Caudate nucleus (tissue), 63 donors: ENCODE measurements at places on chromosomes 12 and 14.

DNA sequence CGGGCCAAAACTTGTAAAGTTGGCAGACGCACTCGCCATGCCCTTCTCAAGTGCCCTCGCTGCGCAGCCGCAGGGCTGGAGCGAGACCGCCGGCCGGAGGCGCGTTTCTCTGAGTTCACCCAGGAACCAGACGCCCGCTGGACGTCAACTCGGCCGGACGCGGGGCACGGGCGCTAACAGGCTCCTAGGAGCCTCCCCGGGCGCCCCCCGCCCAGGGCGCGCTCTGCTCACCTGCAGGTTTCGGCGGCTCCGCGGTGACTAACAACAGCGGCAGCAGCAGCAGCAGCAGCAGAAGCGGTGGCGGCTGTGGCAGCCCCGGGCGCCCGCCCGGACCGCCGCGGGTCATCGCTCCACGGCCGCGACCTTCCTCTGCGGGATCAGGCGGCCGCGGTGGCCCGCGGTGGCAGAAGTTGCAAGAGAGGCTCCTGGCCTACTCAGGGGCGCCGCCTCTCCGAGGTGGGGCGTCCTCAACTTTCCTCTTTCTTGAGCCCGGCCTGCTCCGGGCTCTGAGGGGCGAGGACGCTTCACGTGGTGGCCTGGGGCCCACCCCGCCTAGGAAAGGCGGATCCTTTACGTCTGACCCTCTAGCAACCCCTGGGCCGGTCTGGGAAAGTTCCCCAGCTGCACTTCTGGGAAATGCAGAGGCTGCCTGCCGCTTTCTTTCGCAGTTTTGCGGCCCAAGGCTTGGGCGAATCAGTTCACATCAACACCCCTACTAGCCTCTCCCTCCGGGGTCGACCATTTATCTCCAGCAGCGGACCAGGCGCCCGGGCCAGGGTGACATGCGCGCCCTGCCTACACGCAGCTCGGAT, at the start of gene PLBD1:
PLBD1 (minus strand) TSS at position 533 of the 812 bp plus-strand sequence; CDS start at position 346, 187 bp downstream.
- peak; percentile 8 for DNase-seq

DNA sequence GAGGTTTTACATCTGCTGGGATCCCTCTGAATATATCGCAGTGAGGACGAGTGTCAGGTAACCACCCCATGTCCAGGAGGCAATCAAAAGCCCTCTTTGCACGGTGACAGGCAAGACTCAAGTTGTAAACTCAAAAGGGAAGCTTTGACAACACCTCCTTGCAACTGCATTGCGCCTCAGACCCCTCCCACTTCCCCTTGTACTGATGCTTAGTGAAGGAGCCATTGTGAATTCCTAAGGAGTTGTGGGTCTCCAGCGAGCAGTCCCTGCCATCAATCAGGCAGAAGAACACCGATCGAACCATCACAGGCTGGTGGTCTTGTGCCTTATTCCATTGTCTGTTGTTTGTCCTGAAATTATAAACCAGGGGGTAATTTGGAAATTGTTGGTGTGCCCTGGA, 112.6 kb downstream of the CCDC60 start:
- DNase-seq = no peak

- DNase-seq = no peak
These were observed 149.8 kb downstream of the DACT1 start for GRCh38 chr14:58787592-58787991.

- no peak for DNase-seq
These were observed 16.5 kb upstream of the HNF1A start for GRCh38 chr12:120961604-120962531.

DNA sequence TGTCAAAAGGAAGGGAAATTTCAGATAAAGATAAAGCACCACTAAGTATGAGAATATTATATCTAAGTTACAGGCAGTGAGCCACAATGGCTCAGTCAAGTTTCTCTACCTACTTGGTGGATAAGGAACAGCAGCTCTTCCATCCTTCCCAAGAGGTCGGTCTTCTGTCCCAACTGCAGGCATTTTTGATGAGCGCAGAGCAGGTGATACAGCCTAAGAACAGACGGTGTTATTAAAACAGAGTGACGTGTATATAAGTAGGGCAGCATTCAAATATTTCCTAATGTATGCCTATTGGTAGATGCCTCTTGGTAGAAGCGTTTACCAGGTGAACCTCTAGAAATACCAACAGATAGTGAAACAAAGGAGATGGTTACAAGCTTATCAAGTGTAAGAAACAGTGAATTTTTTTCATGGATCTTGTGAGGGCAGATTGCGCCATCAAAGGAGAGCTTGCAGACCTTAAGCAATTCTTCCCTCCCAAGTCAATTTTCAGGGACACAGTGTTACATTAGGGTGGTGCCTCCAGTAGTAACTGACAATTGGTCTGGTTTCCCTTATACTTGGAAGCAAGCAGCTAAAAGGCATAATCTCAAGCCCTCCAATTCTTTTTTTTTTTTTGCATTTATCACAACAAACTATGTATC, 274.5 kb downstream of the MED13L start:
- DNase-seq = no peak

GRCh38 chr12:69569236-69569635, 16.0 kb upstream of the CCT2 start:
- no peak for DNase-seq

- no peak for DNase-seq
These were observed 20.8 kb upstream of the OR4E1 start for GRCh38 chr14:21694425-21694824.

- DNase-seq = no peak
These were observed 6.7 kb upstream of the BDKRB2 start for GRCh38 chr14:96197969-96198368.

DNA sequence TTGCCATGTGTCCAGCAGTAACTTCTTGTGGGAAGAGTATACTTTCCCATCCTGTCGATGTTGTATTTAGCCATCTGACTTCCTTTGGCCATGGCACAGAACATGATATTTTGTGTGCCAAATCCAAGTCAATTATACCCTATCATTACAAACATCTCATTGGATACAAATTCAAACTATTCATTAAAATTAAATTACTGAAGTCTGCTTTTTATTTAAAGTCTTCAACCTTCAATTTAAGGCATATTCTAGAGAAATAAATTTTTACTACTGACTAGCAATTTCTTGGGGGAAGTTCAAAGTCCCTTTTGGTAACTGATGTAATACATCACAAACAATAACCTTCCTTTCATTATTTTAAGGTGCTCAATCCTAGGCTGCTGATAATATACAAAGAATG, 192.6 kb downstream of the SLC6A15 start:
- DNase-seq = no peak

DNA sequence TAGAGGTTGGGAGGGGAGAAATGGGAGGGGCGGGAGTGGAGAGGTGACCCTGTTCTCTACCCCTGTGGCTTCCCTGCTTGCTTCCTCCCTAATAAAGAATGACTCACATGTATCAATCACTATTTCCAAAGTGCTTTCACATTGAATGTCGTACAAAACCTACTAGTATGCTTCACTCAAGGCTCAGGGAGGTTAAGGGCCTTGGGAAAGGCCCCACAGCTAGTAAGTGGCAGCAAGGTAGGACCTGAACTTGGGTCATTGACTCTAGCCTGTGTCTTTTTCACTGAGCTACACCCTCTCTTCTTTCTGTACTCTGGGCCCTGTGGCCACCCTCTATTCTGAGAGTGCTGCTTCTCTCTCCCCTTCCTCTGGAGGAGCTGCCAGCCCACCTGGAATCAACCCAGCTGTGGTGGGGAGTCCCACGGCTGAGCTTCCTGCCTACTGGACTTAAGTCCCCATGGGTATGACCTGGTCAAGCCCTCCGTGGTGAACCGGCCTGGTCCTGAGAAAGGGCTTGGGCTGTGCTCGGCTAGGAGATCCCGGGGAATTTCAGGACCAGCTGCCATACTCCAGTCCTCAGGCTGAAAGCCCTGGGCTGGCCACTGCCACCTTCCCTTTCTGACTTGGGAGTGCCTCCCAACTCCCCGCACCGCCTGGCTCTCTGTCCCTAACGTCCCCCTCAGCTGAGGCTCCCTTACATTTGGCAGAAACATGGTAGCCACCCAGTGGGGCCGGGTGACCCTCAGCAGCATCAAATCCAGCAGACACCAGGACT, 13.0 kb downstream of the SLC48A1 start:
- DNase-seq = no peak

DNA sequence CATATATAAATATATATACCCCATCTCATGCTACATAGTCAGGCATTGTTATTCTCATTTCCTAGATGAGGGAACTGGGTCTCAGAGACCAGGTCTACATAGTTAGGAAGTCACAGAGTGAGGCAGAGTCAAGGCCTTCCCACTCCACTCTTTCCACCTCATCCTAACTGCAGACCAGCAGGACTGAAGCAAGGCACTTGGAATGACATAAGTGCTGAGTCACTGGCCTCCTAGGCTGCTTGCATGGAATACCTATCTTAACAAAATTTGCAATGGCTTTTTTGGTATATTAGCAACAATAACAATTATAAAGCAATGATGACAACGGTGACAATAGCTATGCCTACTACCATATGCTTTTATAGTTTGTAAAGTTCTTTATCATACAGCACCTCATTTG, 5.4 kb upstream of the ANO4 start:
- DNase-seq = no peak

DNA sequence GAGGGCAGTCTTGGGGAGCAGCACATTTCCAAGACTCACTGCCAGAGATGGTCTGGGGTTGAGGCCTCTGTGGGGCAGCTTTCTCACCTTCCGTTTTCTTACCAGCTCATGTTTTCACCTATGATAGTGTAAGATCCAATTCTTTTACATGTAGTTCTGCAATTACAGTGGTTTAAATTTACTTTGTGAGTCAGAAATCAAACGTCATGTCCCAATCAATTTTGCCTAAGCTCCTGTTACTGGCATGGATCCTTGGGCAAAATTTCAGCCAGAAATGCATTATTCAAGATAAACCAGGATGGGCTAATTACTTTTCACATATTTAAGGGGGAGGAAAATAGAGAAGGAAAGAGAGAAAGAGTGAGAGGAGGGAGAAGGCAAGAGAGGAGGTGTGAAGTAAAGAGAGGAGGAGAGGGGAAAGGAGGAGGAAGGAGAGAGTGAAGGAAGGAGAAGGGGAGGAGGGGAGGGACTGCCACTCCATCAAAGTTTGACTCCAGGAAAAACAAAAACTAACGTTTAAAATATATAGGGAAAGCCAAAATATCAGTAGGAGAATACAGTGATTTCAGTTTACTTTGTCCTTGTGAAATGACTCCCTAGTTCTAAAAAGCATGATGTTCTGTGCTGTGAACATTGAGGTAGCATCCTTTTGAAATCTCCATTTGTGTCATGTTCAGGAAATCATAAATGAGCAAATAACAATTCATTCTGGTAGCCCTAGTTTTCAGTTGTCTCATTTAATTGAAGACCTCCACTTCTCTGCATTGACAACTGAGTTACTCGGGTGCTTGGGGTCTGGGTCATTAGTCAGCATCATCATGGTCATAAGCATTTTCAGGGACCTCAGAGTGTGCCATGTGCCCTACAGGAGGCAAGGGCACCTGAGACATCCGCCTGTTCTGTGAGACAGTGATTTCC, 3.0 kb downstream of the BMAL2 start:
- no peak for DNase-seq

GRCh38 chr14:55274751-55275150, 3.5 kb downstream of the FBXO34 start:
- DNase-seq = no peak

- DNase-seq = no peak
These were observed 9.8 kb downstream of the ZNF385A start for GRCh38 chr12:54374562-54375258.

DNA sequence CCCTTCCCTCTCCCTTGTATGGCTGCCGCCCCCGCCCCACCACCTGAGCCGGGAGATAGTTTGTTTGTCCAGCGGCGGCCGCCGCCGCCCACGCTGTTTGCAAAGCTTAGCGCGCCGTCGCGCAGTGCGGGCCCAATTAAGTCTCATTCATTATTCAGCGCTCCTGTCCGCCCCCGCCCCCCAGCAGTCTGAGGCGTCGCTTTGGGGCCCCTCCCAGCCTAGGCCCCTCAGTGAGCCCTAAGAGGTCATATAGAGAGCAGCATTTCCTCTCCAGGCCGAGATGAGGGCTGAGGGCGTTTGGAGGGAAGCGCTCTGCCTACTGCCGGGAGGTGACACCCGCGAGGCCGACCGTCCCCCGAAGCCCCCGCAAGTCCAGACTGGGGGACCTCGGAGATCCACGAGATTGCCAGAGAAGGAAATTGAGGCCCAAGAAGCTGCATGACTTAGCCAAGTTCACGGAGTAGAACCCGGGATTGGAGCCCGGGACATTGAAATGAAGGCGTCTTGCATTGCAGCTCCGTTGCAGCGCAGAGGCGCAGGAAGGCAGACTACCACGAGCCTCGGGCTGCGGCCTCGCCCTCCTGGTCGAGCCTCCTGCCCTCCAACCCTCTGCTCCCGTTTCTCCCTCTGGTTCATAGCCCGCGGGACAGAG, at the start of gene DNAJC22:
DNAJC22 (plus strand) TSS at position 230 of the 652 bp plus-strand sequence. CDS start 1,985 bp downstream, outside the sequence.
- peak; percentile 33 for DNase-seq

DNA sequence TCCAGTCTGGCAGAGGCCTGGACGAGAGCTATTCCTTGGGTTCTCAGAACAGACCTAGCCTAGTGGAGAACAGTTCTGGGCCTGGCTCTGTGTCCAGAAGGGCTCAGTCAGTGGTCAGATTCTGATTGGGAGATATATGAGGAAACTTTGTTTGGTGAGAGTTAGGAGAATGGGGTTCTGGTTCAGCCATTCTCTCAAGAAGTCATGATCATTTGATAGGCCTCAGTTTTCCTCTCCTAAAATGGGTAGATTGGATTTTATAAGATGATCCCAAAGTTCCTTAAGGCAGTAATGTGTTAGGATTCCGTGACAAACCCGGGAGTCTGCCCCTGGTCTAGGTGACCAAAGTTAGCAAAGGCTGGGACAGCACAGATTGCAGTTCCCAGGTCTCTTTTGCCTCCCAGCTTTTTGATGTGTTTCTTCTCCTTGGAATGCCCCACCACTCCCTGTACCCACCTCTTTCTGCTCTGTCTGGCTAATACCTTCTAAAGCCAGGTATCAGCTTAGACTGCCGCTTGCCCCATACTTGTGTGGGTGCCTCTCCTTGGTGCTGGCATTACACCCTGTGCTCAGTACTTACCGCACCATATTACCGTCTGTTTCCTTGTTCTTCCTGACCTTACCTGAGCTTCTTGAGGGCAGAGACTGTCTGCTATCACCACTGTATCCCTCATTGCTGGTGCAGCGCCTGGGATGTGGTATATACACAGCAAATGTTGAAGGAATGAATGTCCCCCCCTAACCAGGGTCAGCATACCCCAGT, 25.5 kb downstream of the SUSD6 start:
- DNase-seq = no peak

- DNase-seq = no peak
These were observed 882.3 kb downstream of the RPS29 start for GRCh38 chr14:48703728-48704467.

GRCh38 chr12:58064666-58065065, 123.3 kb downstream of the ATP23 start:
- no peak for DNase-seq

- no peak for DNase-seq
These were observed 46.9 kb upstream of the IGF1 start for GRCh38 chr12:102527171-102527720.
